ENCODE measurements at places on chromosomes 4 and X. TPM values are rescaled to one million over a fixed set of nuclear protein-coding genes. Genes with fewer than 3 reads are reported as not detected.

The PDCL2 gene
- total RNA-seq: not detected

The BTC gene
- total RNA-seq: 0.30 TPM

The IL21 gene
- total RNA-seq: not detected

The LUZP4 gene
- not detected for total RNA-seq

The TLR10 gene
- total RNA-seq: not detected

The ALB gene
- total RNA-seq: not detected

The CPLX1 gene
- not detected for total RNA-seq

The SRPX2 gene
- 210 TPM for total RNA-seq

The TLR6 gene
- total RNA-seq: 0.50 TPM

The TMSB15A gene
- 0.73 TPM for total RNA-seq

The HOPX gene
- 0.26 TPM for total RNA-seq

The EXOC1L gene
- not detected for total RNA-seq

Measured in smooth muscle cell of the pulmonary artery (primary cell).